ENCODE measurements at places on chromosomes 6 and 20.

- DNase-seq, result no peak
Observed at GRCh38 chr6:7580537-7580926, 9.5 kb upstream of the SNRNP48 start.

GRCh38 chr20:25320035-25320800, 70.4 kb downstream of the ABHD12 start:
- no peak for DNase-seq

DNA sequence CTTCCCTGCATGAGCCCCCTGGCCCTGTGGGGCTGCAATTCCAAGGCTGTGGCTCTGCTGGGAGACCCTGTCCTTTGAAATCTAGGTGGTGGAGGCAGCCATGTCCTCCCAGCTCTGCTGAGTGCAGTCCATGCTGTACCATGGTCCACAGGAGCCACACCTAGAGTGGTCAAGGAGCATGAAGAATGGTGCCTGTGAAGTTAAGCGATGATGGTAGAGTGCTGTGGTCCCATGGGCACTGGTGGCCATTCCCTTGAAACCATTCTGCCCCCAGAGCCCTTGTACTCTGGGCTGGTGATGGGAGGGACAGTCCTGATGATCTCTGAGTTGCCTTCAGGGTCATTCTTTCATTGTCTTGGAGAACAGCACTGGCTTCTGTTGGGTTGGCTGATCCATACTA, 55.3 kb downstream of the EFCAB8 start:
- no peak for DNase-seq

DNA sequence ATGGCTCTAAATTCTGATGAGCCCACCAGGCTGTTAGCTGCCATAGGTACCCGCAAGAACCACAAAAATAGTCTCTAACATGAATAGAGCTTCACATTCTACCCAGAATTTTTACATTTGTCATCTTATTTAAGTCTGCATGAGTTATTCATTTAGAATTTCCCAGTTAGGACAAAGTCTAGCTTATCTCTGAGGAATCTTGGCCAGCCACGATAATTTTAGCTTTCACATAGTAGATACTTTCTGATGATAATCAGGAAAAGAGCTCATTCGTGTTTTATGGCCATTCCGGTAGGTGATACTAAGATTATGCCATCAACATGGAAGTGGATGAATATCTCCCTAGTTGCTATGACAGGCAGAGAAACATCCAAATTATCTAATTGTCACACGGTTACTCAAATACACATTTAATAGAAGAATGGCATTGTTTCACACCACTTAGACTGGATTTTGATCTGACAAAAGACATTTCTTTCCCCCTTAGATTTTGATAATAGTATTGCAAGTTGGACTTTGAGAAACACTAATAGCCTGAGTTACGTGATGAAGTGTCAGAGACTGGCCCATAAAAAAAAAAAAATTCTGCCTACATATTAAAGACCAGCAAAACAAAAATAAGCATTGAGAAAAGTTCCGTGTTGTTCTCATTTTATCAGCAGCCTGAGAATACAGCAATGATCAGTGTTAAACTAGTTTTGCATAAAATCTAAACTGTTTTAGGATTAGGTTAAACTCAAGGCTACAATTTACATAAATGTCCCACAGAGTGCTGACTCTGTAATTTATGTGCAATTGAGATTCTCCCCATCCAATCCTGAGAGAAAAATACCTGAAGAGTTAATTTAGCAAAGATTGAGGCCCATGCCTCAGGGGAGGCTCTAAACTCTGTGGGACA, 397.5 kb upstream of the ARID1B start:
- no peak for DNase-seq

GRCh38 chr20:19269737-19270340, 57.4 kb downstream of the SLC24A3 start:
- no peak for DNase-seq

DNA sequence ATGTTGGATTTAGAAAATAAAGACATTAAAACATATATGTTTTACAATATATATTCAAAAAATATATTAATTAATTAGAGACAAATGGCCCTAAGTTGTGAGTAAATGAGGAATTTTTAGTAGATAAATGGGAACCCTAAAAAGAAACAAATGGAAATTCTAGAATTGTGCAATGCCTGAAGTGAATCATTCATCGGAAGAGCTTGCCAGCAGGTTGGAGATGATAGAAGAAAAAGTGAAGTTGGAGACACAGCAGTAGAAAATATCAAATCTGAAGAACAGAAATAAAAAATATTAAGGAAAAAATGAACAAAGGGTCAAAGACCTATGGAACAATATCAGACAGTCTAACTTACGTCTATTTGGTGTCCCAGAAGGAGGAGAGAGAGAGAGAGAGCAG, 109.4 kb upstream of the NEDD9 start:
- no peak for DNase-seq

DNA sequence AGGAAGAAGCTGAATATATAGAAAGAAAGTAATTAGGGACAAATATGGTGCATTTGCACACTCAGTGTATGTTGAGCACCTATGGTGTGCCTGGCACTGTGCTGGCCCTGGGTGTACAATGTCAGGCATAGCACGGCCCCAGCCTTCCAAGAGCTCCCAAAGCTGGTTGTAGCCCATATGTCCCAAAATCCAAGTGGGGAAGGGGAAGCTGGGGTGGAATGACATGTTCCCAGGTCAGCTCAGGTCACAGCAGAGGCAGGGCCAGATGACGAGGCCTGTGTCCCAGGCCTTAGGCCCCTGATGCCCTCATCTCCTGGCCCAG, 170.0 kb downstream of the VEGFA start:
- DNase-seq, result no peak

DNA sequence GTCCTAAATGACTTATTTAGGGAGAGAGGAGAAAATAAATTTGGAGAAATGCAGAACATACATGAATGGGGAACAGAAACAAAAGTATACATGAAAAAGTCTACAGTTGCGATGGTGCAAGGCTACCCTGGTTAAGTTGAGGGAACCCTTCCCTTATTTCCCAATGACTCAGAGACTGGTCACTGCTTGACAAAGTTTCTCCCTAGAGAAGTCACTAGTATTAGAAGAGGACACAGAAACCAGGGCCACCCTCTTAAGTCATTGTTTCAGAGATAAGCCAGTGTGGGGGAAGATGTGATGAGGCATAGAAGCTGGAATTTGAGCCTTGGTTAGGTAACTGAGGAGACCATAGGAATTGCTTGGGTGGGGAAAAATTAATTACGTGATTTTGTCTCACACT, 24.4 kb upstream of the EDN1 start:
- DNase-seq, result no peak

DNA sequence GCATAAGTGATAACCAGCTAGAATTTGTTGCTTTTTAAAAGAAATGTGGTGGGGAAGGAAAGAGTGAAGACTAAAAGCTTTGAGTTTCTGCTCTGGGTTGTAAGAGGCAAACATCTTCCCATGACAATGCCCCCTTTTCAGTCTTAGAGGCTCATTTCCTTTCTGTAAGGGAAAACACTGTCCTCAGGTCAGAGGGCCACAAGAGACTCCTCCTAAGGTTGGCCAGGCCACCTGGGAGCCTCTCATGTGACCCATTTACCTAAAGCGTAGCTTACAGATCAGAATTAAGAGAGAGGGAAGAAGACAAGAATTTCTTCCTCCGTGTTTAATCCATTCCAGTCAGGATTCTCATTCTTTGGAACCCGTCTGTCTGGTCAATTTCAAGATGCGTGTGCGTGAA, 220.4 kb upstream of the HEY2 start:
- no peak for DNase-seq

DNA sequence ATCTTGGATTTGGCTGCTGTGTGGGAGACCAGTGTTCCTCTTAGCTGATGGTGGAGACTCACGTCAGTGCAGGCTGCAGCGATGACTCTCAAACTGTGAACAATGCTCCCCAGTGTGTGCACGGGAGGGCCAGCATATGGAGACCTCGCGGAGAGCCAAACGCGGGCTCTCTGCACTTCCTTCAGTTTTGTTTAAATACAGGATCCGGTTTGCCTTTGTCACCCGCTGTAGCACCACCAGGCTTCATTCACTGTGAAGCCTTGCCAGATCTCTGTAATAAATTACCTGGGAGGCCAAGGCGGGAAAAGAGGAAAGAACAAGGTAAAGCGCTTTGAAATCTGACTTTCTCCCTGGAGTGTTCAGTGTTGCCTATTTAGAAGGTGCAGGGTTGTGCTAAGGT, 30.7 kb upstream of the TMEM14A start:
- no peak for DNase-seq

- no peak for DNase-seq
Observed at GRCh38 chr20:38109591-38110524, 55.2 kb downstream of the TGM2 start.
